ENCODE measurements at places on chromosomes 1 and 21.

GRCh38 chr21:42403611-42404231, at the start of gene UBASH3A:
UBASH3A (plus strand) TSS chr21:42403902; CDS start chr21:42403946, 44 bp downstream.
- DNase-seq, result no peak

GRCh38 chr1:168235548-168235885, 9.7 kb downstream of the SFT2D2 start:
- DNase-seq, result no peak

DNA sequence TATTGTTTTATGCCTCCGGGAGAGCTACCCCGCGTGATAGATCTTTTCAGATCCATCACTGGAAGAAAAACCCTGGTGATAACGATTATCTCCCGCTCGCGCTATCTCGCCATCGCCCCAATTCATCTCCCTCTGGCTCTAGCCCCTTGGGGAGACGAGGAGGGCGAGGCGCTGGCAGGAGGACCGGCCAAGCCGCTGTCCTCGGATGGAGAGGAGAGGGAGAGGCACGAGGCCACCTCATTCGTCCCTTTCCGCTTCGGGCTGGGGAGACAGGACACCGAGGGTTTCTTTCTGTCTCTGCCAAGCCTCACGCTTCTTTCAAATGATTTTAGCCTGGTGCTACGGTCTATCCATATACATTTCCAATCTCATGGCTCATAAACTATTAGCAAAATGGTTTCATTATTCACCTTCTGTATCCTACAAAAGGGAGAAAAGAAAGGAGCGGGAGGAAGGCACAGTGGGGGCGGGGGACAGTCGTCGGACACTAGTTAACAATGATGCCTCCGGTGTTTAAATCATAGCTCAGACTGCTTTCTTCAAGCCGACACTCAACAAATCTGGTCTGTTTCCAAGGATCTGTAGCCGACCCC, 415.0 kb upstream of the ESRRG start:
- no peak for DNase-seq

GRCh38 chr1:119541389-119541788, 34.4 kb downstream of the HSD3B1 start:
- no peak for DNase-seq

- DNase-seq, result no peak
These were observed 141.7 kb upstream of the HOOK1 start for GRCh38 chr1:59672851-59673572.

GRCh38 chr1:183244466-183244865, 58.4 kb downstream of the LAMC2 start:
- DNase-seq, result no peak

Data from thymus (tissue), 14 donors.